ENCODE measurements at places on chromosomes 2 and 18.

- no peak for DNase-seq
Observed at GRCh38 chr18:47790036-47790435, 140.4 kb downstream of the SMAD2 start.

- DNase-seq: no peak
Observed at GRCh38 chr18:9172506-9173127, 36.0 kb downstream of the ANKRD12 start.

DNA sequence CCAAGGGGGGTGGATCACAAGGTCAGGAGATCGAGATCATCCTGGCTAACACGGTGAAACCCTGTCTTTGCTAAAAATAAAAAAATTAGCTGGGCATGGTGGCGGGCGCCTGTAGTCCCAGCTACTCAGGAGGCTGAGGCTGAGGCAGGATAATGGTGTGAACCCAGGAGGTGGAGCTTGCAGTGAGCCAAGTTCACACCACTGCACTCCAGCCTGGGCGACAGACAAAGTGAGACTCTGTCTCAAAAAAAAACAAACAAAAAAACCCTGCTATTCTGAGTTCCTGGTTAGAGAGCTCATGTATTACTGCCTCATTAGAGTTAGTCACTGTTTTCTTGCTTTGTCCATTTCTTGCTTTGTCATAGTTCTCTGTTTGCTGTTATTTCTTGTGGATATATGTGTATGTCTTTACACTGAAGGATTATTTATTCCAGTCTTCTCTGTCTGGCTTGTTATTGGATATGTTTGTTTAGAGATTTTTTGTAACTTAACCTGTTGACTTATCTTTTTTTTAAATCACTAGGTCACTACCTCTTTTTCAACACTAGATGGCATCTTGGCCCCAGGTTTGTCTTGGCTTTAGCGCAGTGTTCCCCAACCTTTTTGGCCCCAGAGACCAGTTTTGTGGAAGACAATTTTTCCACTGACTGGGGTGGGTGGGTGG is 17.0 kb downstream of the TTLL4 start:
- peak; percentile 9 for DNase-seq

- DNase-seq: no peak
Observed at GRCh38 chr2:200367155-200367554, 60.7 kb downstream of the SPATS2L start.

DNA sequence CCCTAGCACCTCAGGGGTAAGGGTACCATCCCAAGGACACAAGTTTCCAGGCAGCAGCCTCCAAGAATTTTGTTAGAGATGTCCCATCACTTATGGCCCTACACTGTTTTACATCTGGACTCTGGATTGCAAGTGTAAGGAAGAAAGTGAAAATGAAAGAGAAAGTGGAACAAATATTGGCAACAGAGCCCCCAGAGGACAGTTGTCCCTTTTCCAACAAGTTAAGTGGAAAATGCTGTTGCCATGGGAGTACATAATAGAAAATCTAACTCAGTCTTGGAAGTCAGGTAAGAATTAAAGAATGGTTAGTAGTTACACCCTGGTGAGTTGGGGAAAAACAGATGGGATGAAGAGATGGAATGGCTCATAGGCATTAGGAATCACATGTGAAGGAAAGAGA is 50.6 kb downstream of the TTC21B start:
- DNase-seq: no peak

DNA sequence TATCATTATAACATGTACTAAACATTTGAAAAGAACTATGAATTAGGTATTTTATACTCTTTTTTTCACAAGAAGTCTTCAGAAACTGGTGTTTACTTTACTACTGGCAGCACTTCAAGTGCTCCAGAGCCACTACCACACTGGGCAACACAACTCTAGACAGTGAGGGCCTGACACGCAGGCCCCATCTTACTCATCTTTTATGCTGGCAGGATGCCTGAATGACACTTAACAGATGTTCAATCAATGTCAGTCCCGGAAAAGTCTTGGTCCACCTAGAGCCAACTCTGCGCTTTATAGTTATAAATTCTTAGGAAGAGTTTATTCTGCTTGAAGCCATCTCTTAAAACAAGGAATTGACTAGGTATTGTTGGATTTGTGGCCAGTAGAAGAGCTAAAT is 8.7 kb upstream of the WIPF1 start:
- DNase-seq: peak; percentile 61

- DNase-seq: no peak
Observed at GRCh38 chr18:22285361-22286140, 116.2 kb downstream of the GATA6 start.

DNA sequence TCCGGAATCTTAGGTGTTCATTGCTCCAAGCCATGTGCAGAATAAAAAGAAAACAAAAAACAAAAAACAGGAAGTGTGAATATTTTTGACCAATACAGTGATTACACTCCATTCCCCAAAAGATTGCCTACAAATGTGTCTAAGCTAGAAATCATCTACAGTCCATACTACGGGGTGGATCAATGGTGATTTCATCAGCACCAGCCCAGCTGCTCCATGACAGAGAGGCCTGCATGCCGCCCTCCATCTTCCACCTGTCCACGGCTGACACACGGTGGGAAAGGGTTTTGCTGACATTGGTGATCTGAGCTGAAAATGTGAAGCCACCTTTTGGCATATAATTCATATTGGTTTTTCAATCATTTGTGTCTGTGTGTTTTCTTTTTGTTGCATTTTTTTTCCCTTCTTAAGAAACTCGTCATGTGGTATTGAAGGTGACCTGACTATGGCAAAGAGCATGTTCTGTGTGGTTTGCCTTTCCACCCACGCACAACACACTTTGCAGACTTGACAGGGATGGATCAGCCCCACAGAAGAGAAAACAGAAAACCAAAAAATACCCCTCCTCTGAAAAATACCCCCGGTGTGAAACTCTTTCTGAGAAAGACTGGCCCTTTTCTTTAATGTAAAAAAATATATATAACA is 533.1 kb downstream of the RNF144A start:
- DNase-seq: peak; percentile 78

DNA sequence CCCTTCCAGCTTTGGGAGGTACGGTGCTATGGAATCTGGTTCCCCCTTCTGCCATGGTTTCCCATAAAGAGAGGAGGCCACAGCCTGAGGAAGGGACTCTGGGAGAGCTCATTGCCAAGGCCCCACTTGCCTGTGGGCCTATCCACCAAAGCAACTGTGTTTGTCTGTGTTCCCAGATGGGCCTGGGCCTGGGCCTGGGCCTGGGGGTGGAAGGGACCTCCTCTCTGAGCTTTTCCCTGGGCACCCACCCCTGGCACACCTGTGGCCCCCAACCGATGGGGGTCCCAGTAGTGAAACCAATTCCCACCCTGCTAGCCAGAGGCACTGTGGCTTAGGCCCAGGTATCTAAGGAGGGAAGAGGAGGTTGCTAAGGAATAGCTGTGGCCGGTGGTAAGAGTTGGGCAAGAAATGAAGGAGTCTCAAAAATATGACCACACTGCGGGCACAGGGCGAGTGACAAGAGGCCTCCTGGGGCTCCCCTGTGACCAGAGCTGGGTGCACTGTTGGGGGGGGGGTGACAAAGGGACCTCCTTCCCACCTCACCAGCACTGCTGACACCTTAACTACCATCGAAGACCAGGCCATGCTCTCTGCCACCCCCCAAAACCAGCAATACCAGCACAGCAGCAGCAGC is 4.9 kb upstream of the DUSP2 start:
- DNase-seq: no peak

DNA sequence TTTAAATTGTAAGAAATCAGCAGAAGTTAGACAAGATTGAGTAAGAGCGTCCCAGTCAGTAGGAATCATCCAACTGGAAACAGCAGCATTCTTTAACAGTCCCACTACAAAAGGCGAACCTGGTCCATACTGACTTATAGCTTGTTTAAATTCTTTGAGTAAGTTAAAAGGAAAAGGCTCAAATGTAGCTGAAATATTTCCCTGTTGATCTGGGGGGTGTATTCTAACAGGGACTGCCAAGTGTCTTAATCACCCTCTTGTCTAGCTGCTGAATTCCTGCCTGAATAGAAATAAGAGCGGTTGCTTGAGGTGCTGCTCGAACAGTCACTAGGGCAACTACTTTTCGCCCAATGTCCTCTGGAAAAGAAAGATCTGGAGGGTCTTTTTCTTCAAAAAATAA is 56.4 kb upstream of the FMNL2 start:
- no peak for DNase-seq

GRCh38 chr2:212686285-212686895 is 147.8 kb upstream of the ERBB4 start:
- DNase-seq: peak; percentile 66

DNA sequence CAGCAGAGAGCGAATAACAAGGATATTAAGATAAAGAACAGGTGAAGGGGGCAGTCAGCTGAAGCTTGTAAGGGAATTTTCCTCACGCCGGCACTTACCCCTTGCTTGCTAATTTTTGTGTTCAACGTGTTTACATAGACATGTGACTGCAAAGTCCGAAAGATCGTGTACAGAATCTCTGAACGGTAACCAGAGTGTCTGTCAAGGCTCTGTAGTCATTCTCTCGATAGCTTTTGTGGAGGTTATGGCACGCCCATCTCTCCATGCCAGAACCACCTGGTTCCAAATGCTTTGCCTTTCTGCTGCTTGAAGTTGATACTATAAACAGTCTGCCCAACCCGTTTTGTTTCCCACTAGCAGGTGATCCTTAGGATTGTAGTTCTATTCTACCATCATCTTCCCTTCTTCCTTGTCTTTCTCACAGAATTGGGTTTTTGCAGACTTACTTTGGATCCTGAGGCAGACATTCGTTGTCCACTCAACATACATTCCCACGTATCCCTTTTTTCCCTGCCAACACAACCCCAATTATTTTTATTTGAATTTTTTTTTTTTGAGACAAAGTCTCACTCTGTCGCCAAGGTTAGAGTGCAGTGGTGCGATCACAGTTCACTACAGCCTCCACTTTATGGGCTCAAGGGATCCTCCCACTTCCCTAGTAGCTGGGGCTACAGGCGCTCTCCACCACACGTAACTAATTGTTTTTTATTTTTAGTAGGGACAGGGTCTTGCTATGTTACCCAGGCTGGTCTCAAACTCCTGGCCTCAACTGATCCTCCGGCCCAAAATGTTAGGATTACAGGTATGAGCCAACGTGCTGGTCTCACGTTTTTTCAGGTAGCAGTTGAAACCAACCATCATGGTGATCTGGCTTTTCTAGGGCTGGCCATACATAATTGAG is 1.3 kb upstream of the USP34 start:
- DNase-seq: no peak

DNA sequence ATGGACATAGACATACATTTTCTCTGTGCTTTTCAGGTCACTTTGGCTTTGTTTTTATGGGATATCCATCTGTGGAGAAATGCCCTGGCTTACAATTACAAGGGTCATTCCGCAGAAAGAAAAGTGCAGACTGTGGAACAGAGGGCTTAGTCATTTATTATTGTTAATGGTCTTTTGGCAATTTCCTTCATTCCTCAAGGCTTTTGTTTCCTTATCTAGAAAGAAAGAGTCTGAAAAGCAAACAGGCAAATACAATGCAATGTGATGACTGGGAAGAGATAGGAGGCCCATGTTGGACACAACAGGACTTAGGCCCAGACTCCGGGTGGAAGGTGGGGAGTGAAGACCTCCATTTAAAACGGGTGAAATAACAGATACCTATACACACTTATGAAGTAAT is 129.5 kb upstream of the CAVIN2 start:
- no peak for DNase-seq

GRCh38 chr18:70074116-70074515 is 126.4 kb upstream of the CD226 start:
- DNase-seq: no peak

GRCh38 chr2:233199870-233200269 is 51.6 kb upstream of the ATG16L1 start:
- no peak for DNase-seq

GRCh38 chr2:229725716-229726574 is 11.6 kb upstream of the DNER start:
- DNase-seq: no peak

GRCh38 chr2:219562049-219563020 is 9.0 kb downstream of the OBSL1 start:
- no peak for DNase-seq

GRCh38 chr2:152166633-152167032 is 8.9 kb downstream of the STAM2 start:
- DNase-seq: no peak

GRCh38 chr2:75994759-75995158 is 284.0 kb upstream of the GCFC2 start:
- no peak for DNase-seq
